RWPE2 (cell line): ENCODE measurements at places on chromosomes 5 and 9.

- no peak for DNase-seq
- H3K4me3 ChIP-seq, result no peak overlapping the region
- no peak overlapping the region for H3K27ac ChIP-seq
- H3K27me3 ChIP-seq, result no peaks in the 10 kb centered on the region
- no peaks in the 10 kb centered on the region for H3K4me1 ChIP-seq
Observed at GRCh38 chr5:174343826-174344225, 298.3 kb downstream of the NSG2 start.

- H3K4me3 ChIP-seq, result no peak overlapping the region
- DNase-seq, result peak; percentile 86
- peaks cover 4% of the 10 kb centered on the region for H3K27me3 ChIP-seq
- no peaks in the 10 kb centered on the region for H3K36me3 ChIP-seq
- H3K4me1 ChIP-seq, result peaks cover 4% of the 10 kb centered on the region
Observed at GRCh38 chr5:106094204-106094607, 1576.5 kb downstream of the EFNA5 start.

DNA sequence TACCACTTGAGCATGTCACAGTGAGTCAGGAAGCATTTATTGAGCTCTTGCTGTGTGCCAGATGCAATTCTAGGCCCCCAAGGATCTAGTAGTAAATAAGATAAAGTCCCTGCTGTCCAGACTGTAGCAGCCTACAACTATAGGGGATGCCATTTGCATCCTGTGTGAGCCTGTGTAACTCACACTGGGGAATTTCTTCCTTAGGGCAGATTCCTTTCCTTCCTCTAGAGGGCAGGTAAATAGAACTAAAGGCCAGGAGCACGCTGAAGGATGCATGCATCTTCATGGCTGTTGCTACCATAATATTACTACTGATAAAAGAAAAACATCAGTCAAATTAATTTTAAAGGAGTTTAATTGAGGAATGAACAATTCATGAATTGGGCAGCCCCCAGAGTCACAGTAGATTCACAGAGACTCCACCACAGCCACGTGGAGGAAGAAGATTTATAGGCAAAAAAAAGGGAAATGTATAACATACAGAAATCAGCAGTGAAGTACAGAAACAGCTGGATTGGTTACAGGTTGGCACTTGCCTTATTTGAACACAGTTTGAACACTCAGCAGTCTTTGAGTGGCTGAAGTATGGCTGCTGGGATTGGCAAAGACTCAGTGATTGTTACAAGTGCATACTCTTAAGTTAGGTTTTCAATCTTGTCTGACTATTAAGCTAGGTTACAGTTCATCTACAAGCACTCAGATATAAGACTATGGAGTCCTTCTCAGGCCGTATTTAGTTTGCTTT lies 98.9 kb downstream of the ACTL7B start:
- no peak overlapping the region for H3K4me3 ChIP-seq
- DNase-seq, result no peak
- H3K27me3 ChIP-seq, result no peaks in the 10 kb centered on the region
- H3K4me1 ChIP-seq, result no peaks in the 10 kb centered on the region
- H3K27ac ChIP-seq, result no peak overlapping the region
- H3K36me3 ChIP-seq, result no peaks in the 10 kb centered on the region

- H3K4me1 ChIP-seq, result peaks cover 14% of the 10 kb centered on the region
- no peaks in the 10 kb centered on the region for H3K36me3 ChIP-seq
- no peaks in the 10 kb centered on the region for H3K27me3 ChIP-seq
- no peak overlapping the region for H3K27ac ChIP-seq
- H3K4me3 ChIP-seq, result no peak overlapping the region
- DNase-seq, result no peak
Observed at GRCh38 chr5:14879393-14879792, 7.8 kb upstream of the ANKH start.

- H3K4me1 ChIP-seq, result peaks cover 3% of the 10 kb centered on the region
- H3K4me3 ChIP-seq, result no peak overlapping the region
- no peaks in the 10 kb centered on the region for H3K36me3 ChIP-seq
- H3K27me3 ChIP-seq, result no peaks in the 10 kb centered on the region
Observed at GRCh38 chr9:89923961-89924504, 319.2 kb downstream of the GADD45G start.

DNA sequence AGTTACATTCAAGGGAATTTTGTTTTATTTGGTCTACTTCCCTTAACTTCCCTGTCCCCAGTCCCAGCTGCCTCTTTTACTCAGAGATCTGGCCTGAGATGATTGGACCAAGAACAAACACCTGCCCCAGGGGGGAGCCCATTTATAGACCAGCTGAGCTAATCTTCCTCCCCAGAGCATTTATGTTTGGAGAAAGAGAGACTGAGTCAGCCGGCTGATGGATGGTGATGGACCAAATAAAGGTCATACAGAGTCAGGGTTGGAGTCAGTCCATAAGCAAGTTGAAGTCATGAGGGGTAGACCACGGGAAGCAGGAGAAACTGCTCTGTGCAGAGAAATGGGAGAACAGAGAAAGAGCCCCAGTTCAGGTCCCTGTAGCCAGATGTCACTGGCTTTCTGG lies 77.7 kb downstream of the TMEM174 start:
- H3K27me3 ChIP-seq, result no peaks in the 10 kb centered on the region
- H3K4me1 ChIP-seq, result no peaks in the 10 kb centered on the region
- no peak overlapping the region for H3K27ac ChIP-seq
- H3K4me3 ChIP-seq, result no peak overlapping the region
- H3K36me3 ChIP-seq, result no peaks in the 10 kb centered on the region
- DNase-seq, result no peak

DNA sequence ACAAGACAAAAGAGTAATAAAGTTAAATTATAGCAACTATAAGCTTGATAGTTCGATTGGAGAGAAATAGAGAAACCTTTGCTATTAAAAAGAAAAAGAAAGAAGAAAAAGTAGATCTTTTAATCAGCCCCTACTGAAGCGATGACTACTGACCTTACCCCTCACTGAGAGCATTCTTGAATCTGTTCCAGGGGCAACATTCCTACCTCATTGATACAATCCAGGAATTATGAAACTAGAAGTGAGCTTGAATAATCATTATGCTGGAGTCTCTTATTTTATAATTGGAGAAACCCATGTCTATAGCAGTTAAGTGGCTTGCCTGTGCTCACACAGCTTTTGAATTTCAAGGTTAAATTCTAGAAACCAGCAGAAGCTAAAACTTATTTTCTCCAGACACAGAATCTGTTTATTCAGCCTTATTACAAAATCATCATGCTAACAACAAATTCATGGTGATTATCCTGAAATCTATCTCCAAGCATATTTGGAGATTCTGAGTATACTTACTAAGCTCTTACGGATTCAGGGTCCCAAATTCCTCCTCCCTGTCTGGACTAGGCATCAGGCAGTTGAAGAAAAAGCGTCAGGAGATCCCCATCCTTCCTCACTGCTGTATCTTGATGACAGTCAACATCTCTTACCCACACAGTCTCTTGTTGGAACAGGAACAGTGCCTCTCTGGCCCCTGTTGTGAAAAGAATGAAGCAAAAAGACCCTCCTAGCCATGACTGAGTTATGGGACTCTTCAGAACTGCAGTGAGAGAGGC lies 547.6 kb upstream of the WWC1 start:
- H3K27ac ChIP-seq, result peak overlapping the region; percentile 82
- H3K4me3 ChIP-seq, result no peak overlapping the region
- no peaks in the 10 kb centered on the region for H3K27me3 ChIP-seq
- peaks cover 19% of the 10 kb centered on the region for H3K4me1 ChIP-seq
- no peak for DNase-seq

DNA sequence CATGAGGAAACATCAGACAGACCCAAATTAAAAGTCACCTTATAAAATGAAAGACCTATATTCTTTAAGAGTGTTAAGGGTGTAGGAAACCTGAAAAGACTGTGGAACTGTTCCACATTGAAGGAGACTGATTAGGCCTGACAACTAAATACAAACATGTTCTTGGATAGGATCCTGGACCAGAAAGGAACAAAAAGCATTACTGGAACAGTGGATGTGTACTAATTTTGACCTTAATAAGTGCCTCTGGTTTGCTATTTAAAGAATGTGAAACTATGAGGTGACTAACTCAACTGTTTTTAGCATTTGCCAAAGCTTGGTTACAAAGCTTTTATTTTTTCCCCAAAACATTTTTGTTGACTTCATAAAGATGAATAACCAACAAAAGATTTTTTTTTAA lies 340.6 kb downstream of the CAAP1 start:
- H3K36me3 ChIP-seq, result no peaks in the 10 kb centered on the region
- no peak overlapping the region for H3K4me3 ChIP-seq
- no peaks in the 10 kb centered on the region for H3K4me1 ChIP-seq
- no peak overlapping the region for H3K27ac ChIP-seq

DNA sequence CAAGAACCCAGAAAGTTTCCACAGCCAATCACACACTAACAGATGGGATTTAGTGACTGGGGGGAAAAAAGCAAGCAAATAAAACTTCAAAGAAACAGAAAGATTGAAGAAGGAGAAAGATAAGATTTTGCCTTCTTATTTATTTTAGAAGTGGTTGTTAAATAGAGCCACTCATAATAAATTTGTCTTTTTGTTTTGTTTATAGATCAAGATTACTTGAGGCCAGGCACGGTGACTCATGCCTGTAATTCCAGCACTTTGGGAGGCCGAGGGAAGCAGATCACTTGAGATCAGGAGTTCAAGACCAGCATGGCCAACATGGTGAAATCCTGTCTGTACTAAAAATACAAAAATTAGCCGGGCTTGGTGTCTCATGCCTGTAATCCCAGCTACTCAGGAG lies 94.9 kb upstream of the RANBP3L start:
- no peaks in the 10 kb centered on the region for H3K27me3 ChIP-seq
- H3K36me3 ChIP-seq, result no peaks in the 10 kb centered on the region
- no peak overlapping the region for H3K27ac ChIP-seq
- no peak overlapping the region for H3K4me3 ChIP-seq
- no peaks in the 10 kb centered on the region for H3K4me1 ChIP-seq
- DNase-seq, result no peak

DNA sequence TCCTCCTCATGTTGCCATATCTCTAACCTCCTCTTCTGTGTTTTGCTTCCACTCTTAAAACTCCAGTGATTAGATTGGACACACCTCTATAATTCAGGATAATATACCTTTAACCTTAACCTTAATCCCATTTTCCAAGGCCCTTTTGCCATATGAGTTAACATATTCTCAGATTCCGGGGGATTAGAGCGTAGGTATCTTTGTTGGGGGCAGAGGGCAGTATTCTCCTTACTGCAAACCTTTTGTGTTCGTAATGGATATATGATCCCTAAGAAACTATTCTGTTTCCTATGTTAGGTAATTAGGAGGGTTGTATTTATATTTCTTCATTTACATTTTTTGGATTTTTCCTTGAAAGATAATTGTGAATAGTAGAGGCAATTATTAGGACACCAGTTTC lies 99.5 kb downstream of the VPS13A start:
- no peak overlapping the region for H3K27ac ChIP-seq
- peaks cover 19% of the 10 kb centered on the region for H3K36me3 ChIP-seq
- no peaks in the 10 kb centered on the region for H3K27me3 ChIP-seq
- no peak overlapping the region for H3K4me3 ChIP-seq

DNA sequence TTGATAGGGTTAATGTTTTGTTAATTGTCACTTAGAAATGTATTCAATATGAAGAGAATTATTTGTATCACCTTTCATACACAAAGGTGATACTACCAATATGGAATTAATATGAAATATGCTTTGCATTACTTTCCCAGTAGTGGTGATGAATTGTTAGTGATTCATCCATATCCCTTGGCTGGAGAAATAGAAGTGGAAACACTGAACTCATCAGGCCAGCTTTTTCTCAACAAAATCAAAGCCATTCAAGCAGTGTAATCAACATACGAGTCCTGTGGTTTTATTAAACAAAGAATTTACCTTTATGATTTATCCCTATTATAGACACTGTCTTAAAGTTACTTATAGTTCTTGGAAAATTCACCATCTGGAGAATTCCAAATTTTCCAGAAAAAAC lies 264.0 kb upstream of the MEF2C start:
- no peak overlapping the region for H3K4me3 ChIP-seq
- no peak for DNase-seq
- no peaks in the 10 kb centered on the region for H3K36me3 ChIP-seq
- peaks cover 3% of the 10 kb centered on the region for H3K4me1 ChIP-seq
- H3K27me3 ChIP-seq, result peaks cover 3% of the 10 kb centered on the region
- H3K27ac ChIP-seq, result no peak overlapping the region

DNA sequence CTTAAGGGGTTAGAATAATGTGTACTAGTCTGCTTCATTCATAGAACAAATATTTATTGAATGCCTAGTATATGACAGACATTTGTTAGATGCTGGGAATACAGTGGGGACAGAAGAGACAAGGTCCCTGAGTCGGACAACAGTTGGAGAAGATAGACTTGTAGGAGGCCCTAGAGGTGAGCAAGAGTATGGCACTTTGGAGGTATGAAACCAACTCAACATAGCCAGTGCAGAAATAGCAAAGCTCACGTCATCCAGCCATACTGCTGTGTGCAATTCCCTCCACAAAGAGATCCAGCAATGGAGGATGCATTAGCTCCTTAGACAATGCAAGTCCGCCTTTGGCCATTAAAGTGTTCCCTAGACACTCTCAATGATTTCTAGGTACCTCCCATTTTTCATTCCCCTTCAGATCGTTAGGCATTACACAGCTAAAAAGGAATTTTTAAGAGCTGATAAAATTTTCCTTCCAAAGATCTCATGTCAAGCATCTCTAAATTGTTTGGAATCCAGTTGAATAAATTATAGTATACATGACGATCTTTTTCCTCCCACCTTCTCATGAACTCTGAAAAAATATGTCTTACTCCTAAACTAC lies 1949.6 kb upstream of the WWC1 start:
- no peaks in the 10 kb centered on the region for H3K4me1 ChIP-seq
- DNase-seq, result no peak
- H3K4me3 ChIP-seq, result no peak overlapping the region
- no peak overlapping the region for H3K27ac ChIP-seq
- no peaks in the 10 kb centered on the region for H3K27me3 ChIP-seq

DNA sequence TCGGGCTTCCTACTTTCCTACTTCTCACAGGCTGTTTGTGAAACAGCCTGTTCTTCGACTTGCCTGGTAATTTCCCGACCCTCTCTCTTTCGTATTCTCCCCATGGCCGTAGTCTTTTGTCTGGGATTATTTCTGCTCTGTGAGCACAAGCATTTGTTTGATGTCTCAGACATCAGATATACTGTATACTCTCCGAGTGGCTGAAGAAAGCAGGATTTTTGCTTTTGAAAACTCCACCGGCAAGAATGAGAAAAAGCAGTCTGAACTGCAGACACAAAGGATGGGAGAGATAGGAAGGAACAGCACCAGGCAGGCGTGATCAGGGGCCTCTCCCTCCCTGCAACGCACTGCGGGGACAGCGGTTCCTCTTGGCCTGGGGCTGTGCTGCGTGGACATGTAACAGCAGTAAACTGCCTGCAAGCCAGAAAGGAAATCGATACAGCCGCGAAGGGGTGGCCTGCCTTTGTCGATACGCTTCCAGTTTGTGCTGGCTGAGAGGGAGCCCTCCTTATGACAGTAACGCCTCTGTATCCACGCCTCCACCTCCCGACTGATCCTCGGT lies 313.9 kb upstream of the TLE4 start:
- peaks cover 42% of the 10 kb centered on the region for H3K27me3 ChIP-seq
- no peaks in the 10 kb centered on the region for H3K4me1 ChIP-seq
- no peaks in the 10 kb centered on the region for H3K36me3 ChIP-seq
- no peak overlapping the region for H3K27ac ChIP-seq

- H3K4me3 ChIP-seq, result no peak overlapping the region
- H3K4me1 ChIP-seq, result no peaks in the 10 kb centered on the region
- no peak for DNase-seq
- H3K27me3 ChIP-seq, result no peaks in the 10 kb centered on the region
- no peaks in the 10 kb centered on the region for H3K36me3 ChIP-seq
- H3K27ac ChIP-seq, result no peak overlapping the region
Observed at GRCh38 chr5:91243852-91244251, 139.3 kb downstream of the ARRDC3 start.

- H3K27me3 ChIP-seq, result no peaks in the 10 kb centered on the region
- no peak overlapping the region for H3K4me3 ChIP-seq
- no peaks in the 10 kb centered on the region for H3K36me3 ChIP-seq
- no peaks in the 10 kb centered on the region for H3K4me1 ChIP-seq
Observed at GRCh38 chr5:98749046-98749445, 24.4 kb upstream of the RGMB start.

GRCh38 chr9:79573412-79573923 lies 1.7 kb downstream of the TLE4 start:
- peaks cover 3% of the 10 kb centered on the region for H3K4me1 ChIP-seq
- H3K36me3 ChIP-seq, result no peaks in the 10 kb centered on the region
- DNase-seq, result peak; percentile 49
